ENCODE measurements at places on chromosomes 11 and 22.
A peak's percentile ranks its signal among the peaks of the same experiment; 100 is the strongest.

DNA sequence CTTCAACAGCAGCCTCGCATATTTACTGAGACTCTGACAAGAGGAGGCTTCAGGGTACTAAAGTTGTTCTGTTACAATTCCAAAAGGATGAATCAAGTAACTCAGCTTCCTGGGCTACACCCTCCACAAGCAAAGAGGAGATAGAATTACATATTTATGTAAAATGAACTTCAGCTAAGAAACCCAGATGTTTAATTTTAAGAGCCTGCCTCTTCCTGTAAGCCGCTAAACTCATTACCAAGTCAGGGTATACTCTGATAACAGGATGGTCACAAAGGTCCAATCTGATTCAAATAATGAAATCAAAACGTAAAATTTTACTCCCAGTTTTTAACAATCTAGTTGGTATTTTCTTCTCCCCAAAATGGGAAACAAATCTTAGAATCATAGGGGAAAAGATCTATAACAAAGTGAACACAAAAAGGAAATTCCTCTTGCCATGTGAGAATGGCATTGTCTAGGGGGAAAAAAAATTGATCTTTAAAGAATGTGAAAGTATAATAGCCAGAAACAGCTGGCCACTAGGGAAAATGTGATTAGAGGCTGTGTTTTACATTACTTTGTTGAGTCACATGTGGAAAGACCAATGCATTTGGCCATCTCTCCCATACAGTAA is 30.9 kb downstream of the CHEK2 start:
- no peak for DNase-seq

DNA sequence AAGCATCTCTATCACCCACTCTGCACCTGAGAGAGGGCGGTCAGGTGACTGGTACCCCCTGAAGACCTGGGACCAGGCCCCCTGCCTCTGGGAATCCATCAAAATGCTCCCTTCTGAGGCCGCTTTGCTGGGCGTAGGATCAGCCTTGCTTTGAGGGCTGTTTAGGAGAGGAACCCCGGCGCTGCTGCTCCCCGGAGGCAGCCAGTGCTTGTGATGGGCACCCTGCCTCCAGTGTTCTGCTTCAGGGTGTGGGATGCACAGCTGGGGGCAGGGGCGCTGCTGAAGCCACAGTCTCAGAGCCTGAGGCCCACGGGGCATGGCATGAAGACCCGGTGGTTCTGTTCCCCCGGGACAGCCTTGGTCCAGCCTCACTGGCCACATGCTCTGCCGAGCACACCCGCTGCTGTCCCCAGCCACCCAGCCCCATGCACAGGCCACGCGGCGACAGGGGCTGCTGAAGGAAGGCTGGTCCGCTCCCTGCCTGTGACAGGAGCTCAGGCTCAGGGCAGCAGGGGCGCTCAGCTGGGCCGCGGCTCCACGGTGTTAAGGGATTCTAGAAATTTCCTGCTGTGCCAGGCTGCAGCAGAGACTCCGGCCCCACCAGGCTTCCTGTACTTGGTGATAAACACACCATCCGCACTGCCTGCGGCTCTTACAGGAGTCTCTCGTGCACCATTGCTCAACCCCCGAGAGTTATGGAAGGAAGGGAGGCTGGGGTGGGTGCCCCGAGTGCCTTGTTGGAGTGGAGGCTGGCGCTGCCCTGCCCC is 91.0 kb downstream of the KCNQ1 start:
- DNase-seq: no peak

DNA sequence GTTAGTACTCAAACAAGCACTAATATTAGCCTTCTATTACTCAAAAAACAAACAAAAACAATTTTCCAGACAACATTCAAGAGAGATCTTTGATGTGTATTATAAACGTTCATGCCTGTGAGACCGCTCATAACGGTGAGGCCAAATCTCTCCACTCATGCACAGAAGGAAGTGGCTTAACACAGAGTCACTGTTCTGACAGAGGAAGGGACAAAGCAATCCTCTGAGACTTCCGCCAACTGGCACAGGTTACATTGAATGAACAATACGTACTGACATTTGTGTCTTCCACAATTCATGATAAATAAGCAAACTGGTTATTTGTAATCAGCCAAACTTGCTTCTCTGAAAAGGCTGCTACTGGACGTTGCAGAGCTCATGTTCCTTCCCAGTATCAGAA is 30.5 kb downstream of the CHKA start:
- DNase-seq: peak; percentile 17

DNA sequence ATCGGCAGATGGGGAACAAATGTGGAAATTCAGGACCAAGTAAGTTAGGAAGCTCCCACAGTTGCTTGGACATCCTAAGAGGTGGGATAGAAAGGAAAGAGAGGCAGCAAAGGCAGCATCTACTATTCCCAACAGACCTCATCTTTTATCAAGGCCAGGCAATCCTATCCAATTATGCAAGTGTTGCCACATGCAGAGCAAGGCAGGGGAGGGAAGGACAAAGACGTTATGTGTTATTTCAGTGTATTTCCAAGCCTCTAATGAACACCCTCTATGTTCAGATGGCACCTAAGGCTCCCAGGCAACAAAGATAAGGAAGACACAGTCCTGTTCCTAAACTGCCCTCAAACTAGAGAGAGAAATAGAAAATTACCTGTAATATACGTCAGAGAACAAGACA is 9.2 kb downstream of the TIGD3 start:
- DNase-seq: no peak

GRCh38 chr22:27857443-27857842 is 55.9 kb upstream of the MN1 start:
- DNase-seq: no peak

DNA sequence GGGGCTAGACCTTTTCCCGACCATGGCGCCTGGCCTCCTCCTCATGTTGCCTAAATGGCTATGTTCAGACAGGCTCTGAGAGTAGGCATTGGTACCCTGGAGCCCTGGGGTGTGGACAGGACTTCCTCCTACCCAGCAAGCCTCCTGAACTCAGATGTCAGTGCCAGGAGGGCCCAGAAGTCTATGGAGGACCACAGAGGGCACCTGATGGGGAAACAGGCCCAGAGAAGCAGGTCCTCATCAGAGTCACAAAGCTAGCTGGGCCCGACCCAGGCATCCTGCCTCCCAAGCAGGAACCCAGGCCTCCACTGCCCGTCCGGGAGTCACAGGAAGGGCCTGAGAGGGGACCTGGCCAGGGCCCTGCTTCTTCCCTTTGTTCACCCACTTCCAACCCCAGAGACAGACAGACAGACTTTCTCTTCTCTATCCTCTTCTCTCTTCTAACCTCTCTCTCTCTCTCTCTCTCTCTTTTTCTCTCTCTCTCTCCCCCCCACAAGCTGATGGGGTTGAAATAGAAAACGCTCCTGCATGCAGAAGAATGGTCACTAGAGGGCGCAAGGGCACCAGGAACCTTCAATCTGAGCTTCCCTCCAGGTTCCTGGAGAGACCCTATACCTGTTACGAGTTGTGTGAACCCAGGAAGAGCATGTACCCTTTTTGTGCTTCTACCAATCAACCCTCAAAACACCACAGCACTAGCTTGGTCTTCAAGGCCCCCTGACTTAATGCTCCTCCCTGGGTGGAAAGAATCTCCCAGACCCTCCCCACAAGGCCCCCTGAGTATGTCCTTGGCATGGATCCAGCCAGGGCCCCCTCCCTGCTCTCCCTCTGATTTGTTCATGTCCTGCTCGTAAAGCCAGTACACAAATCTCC is 27.1 kb downstream of the ARAP1 start:
- peak; percentile 73 for DNase-seq

- DNase-seq: no peak
Observed at GRCh38 chr11:133816146-133816870, 29.0 kb downstream of the SPATA19 start.

DNA sequence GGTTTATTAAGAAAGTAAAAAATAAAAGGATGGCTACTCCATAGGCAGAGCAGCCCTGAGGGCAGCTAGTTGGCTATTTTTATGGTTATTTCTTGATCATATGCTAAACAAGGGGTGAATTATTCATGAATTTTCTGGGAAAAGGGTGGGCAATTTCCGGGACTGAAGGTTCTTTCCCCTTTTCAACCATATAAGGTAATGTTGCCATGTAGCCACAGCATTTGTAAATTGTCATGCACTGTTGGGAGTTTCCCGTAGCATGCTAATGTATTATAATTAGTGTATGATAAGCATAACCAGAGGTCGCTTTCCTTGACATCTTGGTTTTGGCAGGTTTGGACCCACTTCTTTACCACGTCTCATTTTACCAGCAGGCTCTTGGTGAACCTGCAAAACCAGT is 610.4 kb upstream of the B3GAT1 start:
- no peak for DNase-seq

DNA sequence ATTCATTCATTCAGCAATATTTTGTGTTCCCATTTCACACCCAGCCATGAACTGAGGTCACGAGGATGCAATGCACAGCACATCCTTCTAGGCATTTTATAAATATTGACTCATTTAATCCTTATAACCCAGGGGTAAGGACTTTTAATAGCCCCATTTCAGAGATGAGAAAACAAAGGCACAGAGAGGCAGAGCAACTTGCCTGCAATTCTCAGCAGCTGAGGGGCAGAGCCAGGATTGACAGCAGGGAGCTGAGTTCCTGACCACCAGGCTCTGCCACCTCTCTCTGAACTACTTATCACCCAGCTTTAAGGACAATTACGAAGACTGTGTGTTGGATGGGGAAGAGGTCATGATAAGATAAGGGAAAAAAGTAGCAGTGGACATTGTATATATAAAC is 12.8 kb upstream of the FGF3 start:
- DNase-seq: no peak

- no peak for DNase-seq
Observed at GRCh38 chr11:18285841-18286240, 19.8 kb downstream of the SAA1 start.

DNA sequence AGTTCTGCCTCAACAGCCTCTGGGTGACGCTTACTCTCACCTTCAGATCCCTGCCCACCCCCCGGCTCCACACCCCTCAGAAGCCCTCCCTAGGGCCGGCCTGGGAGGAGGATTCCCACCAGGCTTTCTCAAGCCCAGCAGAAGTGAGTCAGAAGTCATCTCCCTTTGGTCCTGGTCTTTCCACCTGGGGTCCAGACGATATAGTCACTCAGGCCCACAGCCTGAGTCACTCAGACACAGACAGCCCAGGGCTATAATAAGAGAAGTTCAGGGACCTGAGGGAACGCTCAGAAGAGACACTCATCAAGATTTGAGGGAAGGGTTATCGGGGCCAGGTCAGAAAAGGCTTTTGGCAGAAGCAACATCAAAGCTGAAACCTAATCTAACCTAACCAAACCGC is 127.1 kb downstream of the SPATA19 start:
- no peak for DNase-seq

GRCh38 chr22:18111759-18112330 is 1.2 kb downstream of the TUBA8 start:
- DNase-seq: no peak

DNA sequence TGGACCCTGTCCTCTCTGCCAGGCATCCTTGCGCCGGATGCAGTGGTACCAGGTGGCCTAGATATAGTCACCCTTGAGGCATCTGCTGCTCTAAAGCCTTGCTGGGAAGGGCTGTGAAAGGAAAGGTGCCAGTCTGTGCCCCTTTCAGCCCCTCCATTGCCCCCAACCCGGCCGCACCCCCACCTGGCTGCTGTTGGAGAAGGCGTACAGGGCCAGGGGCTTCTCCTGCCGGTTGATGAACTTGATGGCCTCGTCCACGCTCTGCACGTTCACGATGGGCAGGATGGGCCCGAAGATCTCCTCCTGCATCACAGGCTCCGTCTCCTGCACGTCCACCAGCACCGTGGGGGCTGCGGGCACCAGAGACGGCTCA is 10.2 kb downstream of the ALDH3B2 start:
- DNase-seq: no peak

DNA sequence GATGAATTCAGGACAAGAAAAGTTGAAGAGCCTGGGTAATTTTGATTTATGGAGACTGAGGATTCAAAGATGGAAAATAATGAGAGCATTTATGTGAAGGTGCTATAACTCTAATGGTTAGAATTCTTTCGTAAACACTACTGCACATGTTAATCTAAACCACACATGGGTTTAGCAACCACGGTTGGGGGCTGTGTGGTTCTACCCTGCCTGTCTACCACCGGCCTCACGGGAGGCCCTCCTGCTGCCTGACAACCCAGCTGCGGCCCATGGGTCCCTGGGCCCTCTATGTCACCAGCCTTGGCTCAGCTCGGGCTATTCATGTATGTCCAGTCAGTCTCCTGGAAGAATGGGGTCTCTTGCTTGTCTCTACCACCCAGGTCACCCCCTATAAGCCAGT is 68.5 kb upstream of the ARFGAP3 start:
- no peak for DNase-seq

DNA sequence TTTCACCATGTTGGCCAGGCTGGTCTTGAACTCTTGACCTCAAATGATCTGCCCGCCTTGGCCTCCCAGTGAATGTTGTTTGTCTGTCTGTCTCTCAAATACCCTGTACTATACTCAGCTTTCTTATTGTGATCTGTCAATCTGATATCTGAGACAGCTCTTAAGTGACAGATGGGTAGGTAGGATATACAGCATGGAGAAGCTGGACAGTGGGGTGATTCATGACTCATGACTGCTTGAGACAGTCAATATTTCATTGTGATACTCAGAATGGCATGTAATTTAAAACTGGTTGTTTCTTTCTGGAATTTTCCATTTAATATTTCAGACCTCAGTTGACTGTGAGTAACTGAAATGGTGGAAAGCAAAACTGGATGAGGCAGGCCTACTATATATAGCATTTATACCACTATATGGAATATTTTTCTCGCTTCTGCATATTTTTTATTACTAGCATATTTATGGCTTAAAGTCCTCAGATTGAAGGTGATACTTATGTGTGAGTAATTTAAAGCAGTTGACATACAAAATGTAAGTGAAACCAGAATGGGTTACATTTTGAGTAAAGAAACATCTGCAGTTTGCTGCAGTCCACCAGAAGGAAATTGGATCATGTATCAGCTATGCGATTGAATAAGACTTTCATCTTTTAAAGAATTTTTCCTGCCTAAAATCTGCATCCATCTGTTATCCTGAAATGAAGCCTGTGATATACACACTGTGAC is 22.3 kb downstream of the ARHGAP42 start:
- DNase-seq: no peak

GRCh38 chr22:25903294-25903693 is 161.3 kb downstream of the MYO18B start:
- peak; percentile 45 for DNase-seq

- no peak for DNase-seq
Observed at GRCh38 chr11:75182664-75183063, 31.8 kb downstream of the SLCO2B1 start.

DNA sequence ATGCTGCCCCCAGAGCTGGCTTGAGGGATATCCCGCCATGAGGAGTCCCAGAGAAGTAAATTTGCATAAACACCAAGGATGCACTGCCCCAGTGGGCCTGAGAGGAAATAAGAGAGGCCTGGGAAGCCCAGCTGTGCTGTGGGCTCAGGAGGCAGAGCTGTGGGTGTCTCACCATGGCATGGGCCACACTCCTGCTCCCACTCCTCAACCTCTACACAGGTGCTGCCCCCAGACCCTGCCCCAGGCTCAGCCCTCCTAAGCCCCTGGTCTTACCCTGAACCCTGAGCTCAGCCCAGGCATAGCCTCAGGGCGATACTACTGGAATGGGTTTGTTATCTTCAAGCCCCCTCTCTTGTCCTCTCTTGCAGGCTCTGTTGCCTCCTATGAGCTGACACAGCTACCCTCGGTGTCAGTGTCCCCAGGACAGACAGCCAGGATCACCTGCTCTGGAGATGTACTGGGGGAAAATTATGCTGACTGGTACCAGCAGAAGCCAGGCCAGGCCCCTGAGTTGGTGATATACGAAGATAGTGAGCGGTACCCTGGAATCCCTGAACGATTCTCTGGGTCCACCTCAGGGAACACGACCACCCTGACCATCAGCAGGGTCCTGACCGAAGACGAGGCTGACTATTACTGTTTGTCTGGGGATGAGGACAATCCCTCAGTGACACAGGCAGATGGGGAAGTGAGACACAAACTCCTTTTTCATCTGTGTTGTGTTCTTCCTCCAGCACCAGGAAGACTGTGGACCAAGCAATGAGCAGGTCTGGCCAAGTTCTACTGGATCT is 59.9 kb downstream of the GGTLC2 start:
- no peak for DNase-seq

Measured in WERI-Rb-1 (cell line).